ENCODE measurements at places on chromosomes 2 and 18.

- DNase-seq = no peak
- H3K36me3 ChIP-seq = no peaks in the 10 kb centered on the region
- H3K27me3 ChIP-seq = no peaks in the 10 kb centered on the region
- H3K4me1 ChIP-seq = no peaks in the 10 kb centered on the region
- no peak overlapping the region for H3K27ac ChIP-seq
- H3K4me3 ChIP-seq = no peak overlapping the region
Observed at GRCh38 chr2:16643099-16643498, 22.5 kb downstream of the CYRIA start.

GRCh38 chr2:173673640-173674039, 291.5 kb downstream of the SP3 start:
- no peak for DNase-seq
- no peaks in the 10 kb centered on the region for H3K36me3 ChIP-seq
- no peaks in the 10 kb centered on the region for H3K4me1 ChIP-seq
- no peak overlapping the region for H3K27ac ChIP-seq

GRCh38 chr18:49371786-49372185, 88.7 kb downstream of the DYM start:
- H3K4me1 ChIP-seq = no peaks in the 10 kb centered on the region
- DNase-seq = no peak
- H3K36me3 ChIP-seq = no peaks in the 10 kb centered on the region
- no peak overlapping the region for H3K4me3 ChIP-seq
- no peaks in the 10 kb centered on the region for H3K27me3 ChIP-seq

- H3K36me3 ChIP-seq = no peaks in the 10 kb centered on the region
- DNase-seq = no peak
- no peak overlapping the region for H3K27ac ChIP-seq
- no peak overlapping the region for H3K4me3 ChIP-seq
Observed at GRCh38 chr2:14401873-14402272, 230.6 kb upstream of the LRATD1 start.

GRCh38 chr2:56410140-56410539, 226.3 kb downstream of the CCDC85A start:
- H3K36me3 ChIP-seq = no peaks in the 10 kb centered on the region
- H3K27me3 ChIP-seq = no peaks in the 10 kb centered on the region
- no peak overlapping the region for H3K27ac ChIP-seq
- H3K4me1 ChIP-seq = no peaks in the 10 kb centered on the region
- no peak for DNase-seq

GRCh38 chr2:219225350-219225749, 4.1 kb downstream of the ATG9A start:
- no peaks in the 10 kb centered on the region for H3K4me1 ChIP-seq
- no peak for DNase-seq
- H3K4me3 ChIP-seq = no peak overlapping the region
- H3K27me3 ChIP-seq = no peaks in the 10 kb centered on the region

GRCh38 chr2:109207176-109207575, 78.2 kb downstream of the SH3RF3 start:
- H3K4me1 ChIP-seq = no peaks in the 10 kb centered on the region
- no peaks in the 10 kb centered on the region for H3K36me3 ChIP-seq
- no peaks in the 10 kb centered on the region for H3K27me3 ChIP-seq
- no peak overlapping the region for H3K27ac ChIP-seq
- H3K4me3 ChIP-seq = no peak overlapping the region

- no peak overlapping the region for H3K27ac ChIP-seq
- H3K27me3 ChIP-seq = no peaks in the 10 kb centered on the region
- no peak for DNase-seq
- H3K4me3 ChIP-seq = no peak overlapping the region
- H3K36me3 ChIP-seq = no peaks in the 10 kb centered on the region
- H3K4me1 ChIP-seq = no peaks in the 10 kb centered on the region
Observed at GRCh38 chr2:111039628-111040383, 80.9 kb upstream of the BCL2L11 start.

DNA sequence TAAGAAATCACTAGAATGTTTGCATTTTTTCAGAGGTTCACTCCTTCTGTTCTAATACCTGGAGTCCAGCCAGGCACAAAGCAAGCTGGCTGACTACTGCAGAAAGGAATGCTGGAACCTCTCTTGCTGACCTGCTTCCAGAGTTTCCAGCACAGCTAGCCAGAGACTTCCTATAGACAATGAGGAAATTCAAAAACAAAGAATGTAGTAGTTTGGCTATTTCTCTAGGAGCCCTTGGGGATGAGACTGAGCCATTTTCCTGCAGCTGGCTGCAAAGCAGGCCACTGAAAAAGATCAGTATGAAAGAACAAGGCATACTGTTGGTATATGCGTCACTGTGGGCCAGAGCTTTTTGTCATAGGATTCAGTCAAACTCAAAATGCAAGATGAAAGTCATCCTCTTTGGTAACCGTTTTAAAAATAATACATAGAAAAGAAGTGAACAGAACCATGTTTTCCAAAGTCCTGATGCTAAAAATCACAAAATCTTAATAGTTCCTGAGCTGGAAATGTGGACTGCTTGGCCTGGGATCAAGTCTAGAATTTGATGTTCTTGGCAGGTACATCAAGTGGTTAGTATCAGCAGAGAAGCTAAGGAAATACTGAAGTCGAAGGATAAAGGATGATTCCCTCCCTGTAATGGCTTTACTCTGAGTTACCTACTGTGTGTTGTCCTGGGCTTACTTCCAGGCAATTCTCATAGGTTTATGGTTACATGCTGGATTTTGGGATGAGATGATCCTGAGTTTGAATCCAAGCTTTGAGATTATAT, 9.0 kb upstream of the DSEL start:
- no peak overlapping the region for H3K4me3 ChIP-seq
- H3K27ac ChIP-seq = peak overlapping the region; percentile 69
- H3K4me1 ChIP-seq = peaks cover 29% of the 10 kb centered on the region

- no peaks in the 10 kb centered on the region for H3K36me3 ChIP-seq
- DNase-seq = no peak
- H3K27ac ChIP-seq = no peak overlapping the region
Observed at GRCh38 chr2:75494137-75494769, 66.5 kb downstream of the EVA1A start.

- H3K4me1 ChIP-seq = no peaks in the 10 kb centered on the region
- H3K4me3 ChIP-seq = no peak overlapping the region
- H3K36me3 ChIP-seq = no peaks in the 10 kb centered on the region
- H3K27me3 ChIP-seq = no peaks in the 10 kb centered on the region
- H3K27ac ChIP-seq = no peak overlapping the region
- DNase-seq = no peak
Observed at GRCh38 chr2:156884216-156884615, 373.3 kb upstream of the GALNT5 start.

GRCh38 chr2:232232915-232233314, 145.6 kb upstream of the ALPP start:
- no peaks in the 10 kb centered on the region for H3K36me3 ChIP-seq
- DNase-seq = no peak
- no peaks in the 10 kb centered on the region for H3K4me1 ChIP-seq

DNA sequence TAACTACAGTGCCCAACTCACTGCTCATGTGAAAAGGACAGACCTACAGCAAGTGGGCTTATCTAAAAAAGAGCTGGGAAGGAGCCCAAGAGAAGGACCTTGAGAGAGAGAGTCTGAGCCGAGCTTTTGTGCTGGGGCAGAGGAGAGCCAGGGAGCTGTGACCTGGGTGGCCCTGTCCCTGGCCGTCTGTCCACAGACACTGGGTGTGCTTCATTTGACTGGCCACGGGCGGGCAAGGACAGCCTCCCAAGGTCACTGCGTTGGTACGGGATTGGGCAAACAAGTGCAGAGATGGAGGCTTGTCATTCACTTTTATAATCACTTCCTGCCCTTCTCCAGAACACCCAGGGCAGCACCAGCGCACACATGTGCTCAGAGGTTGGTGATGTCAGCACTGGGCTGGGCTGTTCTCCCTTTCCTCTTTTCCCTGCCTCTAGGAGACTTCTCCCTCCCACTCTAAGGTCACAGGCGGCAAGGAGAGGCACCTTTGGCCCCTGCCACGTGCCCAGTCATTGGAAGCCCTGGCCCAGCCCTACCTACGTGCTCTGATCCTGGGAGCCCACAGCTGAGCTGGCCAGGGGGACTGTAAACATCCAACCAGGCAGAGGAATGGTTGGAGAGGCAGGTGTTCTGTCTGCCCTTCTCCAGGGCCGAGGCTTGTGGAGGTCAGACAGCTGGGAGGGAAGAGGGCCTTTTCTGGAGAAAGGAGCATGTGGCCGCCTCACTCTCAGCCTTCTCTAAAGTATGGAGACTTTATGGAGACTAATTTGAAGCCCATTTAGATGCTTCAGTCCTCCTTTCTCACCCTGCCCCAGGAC, 6.4 kb upstream of the PSD4 start:
- no peaks in the 10 kb centered on the region for H3K36me3 ChIP-seq
- H3K27ac ChIP-seq = no peak overlapping the region
- no peaks in the 10 kb centered on the region for H3K27me3 ChIP-seq
- no peak for DNase-seq

- H3K36me3 ChIP-seq = no peaks in the 10 kb centered on the region
- H3K27ac ChIP-seq = no peak overlapping the region
- DNase-seq = no peak
Observed at GRCh38 chr2:170486730-170487129, 228.4 kb upstream of the SP5 start.

DNA sequence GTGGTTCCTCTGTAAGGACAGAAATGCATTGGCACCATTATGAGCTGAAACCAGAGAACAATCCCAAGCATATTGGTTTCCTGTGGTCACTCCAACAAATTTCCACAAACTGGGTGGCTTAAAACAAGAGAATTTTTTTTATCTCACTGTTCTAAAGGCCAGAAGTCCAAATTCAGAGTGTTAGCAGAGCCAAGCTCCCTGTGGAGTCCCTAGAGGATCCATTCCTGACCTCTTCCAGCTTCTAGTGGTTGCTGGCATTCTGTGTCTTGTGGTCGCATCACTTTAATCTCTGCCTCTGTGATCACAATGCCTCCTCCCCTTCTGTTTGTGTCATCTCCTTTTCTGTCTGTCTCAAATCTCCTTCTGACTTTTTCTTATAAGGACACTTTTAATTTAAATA, 380.3 kb downstream of the NYAP2 start:
- no peaks in the 10 kb centered on the region for H3K4me1 ChIP-seq
- DNase-seq = no peak
- H3K27ac ChIP-seq = no peak overlapping the region
- no peak overlapping the region for H3K4me3 ChIP-seq
- H3K36me3 ChIP-seq = no peaks in the 10 kb centered on the region
- H3K27me3 ChIP-seq = no peaks in the 10 kb centered on the region

GRCh38 chr2:233165895-233166661, 85.4 kb upstream of the ATG16L1 start:
- peaks cover 6% of the 10 kb centered on the region for H3K27me3 ChIP-seq
- H3K4me3 ChIP-seq = no peak overlapping the region
- no peaks in the 10 kb centered on the region for H3K36me3 ChIP-seq
- DNase-seq = peak; percentile 71
- no peaks in the 10 kb centered on the region for H3K4me1 ChIP-seq

GRCh38 chr2:21067859-21068537, 24.1 kb upstream of the APOB start:
- H3K36me3 ChIP-seq = no peaks in the 10 kb centered on the region
- no peak for DNase-seq
- H3K4me3 ChIP-seq = no peak overlapping the region
- H3K27me3 ChIP-seq = no peaks in the 10 kb centered on the region

GRCh38 chr18:524466-524865, 24.0 kb upstream of the COLEC12 start:
- H3K27me3 ChIP-seq = no peaks in the 10 kb centered on the region
- H3K27ac ChIP-seq = no peak overlapping the region
- H3K4me3 ChIP-seq = no peak overlapping the region
- no peaks in the 10 kb centered on the region for H3K36me3 ChIP-seq
- H3K4me1 ChIP-seq = peaks cover 20% of the 10 kb centered on the region
- no peak for DNase-seq

DNA sequence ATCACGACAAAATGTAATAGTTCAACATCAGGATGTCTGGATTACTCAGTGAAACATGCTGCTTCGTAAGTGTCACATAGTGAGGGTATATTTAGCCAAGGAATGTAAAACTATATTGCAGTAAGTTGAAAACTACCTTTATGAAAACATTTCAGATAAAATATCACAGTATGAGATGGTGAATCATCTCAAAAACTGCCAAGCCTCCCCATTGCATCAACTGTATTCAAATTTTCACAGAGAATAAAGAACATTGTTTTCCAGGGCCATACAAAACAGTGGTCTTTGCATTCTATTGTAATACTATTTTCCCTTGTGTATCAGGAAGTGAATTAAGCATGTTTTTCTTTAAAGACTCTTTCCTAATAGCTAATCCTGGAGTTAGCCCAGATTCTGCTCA, 47.6 kb upstream of the MSTN start:
- H3K27ac ChIP-seq = no peak overlapping the region
- H3K4me3 ChIP-seq = no peak overlapping the region
- H3K4me1 ChIP-seq = no peaks in the 10 kb centered on the region
- no peaks in the 10 kb centered on the region for H3K27me3 ChIP-seq
- DNase-seq = no peak
- H3K36me3 ChIP-seq = no peaks in the 10 kb centered on the region

GRCh38 chr2:179243046-179243445, 21.6 kb downstream of the SESTD1 start:
- no peaks in the 10 kb centered on the region for H3K27me3 ChIP-seq
- no peaks in the 10 kb centered on the region for H3K36me3 ChIP-seq
- no peak for DNase-seq
- no peak overlapping the region for H3K4me3 ChIP-seq
- peaks cover 34% of the 10 kb centered on the region for H3K4me1 ChIP-seq

Data from sigmoid colon (tissue), 7 donors.